Naive thymus-derived CD8-positive, alpha-beta T cell (primary cell): ENCODE measurements at places on chromosomes 6 and 20.

GRCh38 chr6:41318654-41319565, 16.5 kb upstream of the NCR2 start:
- no peaks in the 10 kb centered on the region for H3K36me3 ChIP-seq
- peaks cover 3% of the 10 kb centered on the region for H3K27me3 ChIP-seq
- DNase-seq: peak; percentile 80
- H3K4me3 ChIP-seq: peak overlapping the region; percentile 69
- H3K4me1 ChIP-seq: peaks cover 20% of the 10 kb centered on the region
- peak overlapping the region; percentile 70 for H3K27ac ChIP-seq

- DNase-seq: no peak
- no peak overlapping the region for H3K4me3 ChIP-seq
- no peak overlapping the region for H3K27ac ChIP-seq
- no peaks in the 10 kb centered on the region for H3K27me3 ChIP-seq
- peaks cover 6% of the 10 kb centered on the region for H3K4me1 ChIP-seq
These were observed 29.6 kb downstream of the PTK7 start for GRCh38 chr6:43105538-43106222.

GRCh38 chr6:2988094-2988425, 11.6 kb upstream of the NQO2 start:
- peak overlapping the region; percentile 97 for H3K27ac ChIP-seq
- H3K27me3 ChIP-seq: no peaks in the 10 kb centered on the region
- H3K4me3 ChIP-seq: peak overlapping the region; percentile 95
- DNase-seq: no peak
- H3K4me1 ChIP-seq: peaks cover 30% of the 10 kb centered on the region

DNA sequence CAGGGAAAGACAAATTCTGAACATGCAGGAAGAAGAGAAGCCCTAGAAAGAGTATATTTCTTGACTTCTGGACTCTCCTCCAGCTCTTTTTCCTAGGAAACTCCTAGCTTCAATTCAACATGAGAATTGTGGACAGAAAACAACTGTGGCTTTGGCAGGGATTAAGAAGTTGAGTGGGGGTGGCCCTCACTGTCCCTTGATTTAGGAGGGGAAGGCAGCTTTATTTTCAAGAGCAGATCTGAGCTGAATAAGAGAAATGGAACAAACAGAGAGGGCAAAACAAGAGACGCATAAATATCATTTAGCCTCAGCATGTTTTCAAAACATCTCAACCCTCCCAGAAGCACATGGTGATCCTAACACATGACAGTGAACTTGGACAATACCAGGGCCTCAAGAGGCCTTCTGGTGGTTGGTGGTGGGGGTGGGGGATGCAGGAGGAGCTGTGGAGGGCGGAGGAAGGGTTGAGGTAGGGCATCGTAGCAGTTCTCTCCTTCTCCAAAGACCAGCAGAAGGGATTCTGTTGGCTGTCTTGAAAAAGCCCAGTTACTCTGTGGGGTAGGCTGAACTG, 21.1 kb upstream of the TAGAP start:
- peak overlapping the region; percentile 90 for H3K27ac ChIP-seq
- H3K36me3 ChIP-seq: no peaks in the 10 kb centered on the region
- H3K27me3 ChIP-seq: no peaks in the 10 kb centered on the region
- no peak for DNase-seq
- H3K4me3 ChIP-seq: peak overlapping the region; percentile 84

DNA sequence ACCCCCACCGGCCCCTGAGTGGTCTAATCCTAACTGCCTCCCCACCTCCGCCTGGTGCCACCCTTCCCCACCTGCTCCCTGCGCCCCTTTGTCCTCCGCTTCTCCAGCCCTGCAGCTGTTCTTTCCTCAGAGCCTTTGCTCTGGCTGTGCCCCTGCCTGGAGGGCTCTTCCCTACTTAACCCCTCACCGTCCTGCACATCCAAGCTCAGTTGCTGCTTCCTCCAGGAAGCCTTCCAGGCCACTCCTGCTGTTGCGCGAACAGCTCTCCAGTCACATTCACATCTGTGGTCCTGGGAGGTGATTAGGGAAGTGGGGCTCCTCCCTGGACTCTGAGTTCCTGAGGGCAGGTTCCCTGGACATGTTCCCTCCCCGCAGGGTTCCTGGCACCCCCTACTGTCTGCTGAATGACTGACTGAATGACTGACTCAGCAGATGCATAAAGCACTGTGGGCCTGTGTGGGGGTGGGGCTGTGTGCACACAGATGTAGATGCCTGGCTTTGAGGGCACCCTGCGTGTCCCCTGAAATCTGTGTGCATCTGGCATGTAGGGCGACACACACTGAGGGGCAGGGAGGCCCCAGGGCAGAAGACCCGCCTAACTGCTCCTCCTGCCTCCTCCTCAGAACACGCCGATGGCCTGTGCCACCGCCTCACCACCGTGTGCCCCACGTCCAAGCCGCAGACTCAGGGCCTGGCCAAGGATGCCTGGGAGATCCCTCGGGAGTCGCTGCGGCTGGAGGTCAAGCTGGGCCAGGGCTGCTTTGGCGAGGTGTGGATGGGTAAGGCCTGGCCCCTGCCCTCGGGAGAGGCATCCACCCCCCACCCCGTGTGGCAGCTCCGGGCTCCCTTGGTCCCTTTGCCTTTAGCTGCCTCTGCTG, 51.4 kb downstream of the SRC start:
- H3K27ac ChIP-seq: no peak overlapping the region
- H3K36me3 ChIP-seq: no peaks in the 10 kb centered on the region

GRCh38 chr6:146587459-146587858, 11.3 kb upstream of the ADGB start:
- no peak for DNase-seq
- H3K27me3 ChIP-seq: no peaks in the 10 kb centered on the region
- no peak overlapping the region for H3K4me3 ChIP-seq
- no peak overlapping the region for H3K27ac ChIP-seq
- no peaks in the 10 kb centered on the region for H3K4me1 ChIP-seq
- no peaks in the 10 kb centered on the region for H3K36me3 ChIP-seq

- H3K27me3 ChIP-seq: peaks cover 5% of the 10 kb centered on the region
- H3K4me3 ChIP-seq: no peak overlapping the region
- H3K4me1 ChIP-seq: no peaks in the 10 kb centered on the region
- no peaks in the 10 kb centered on the region for H3K36me3 ChIP-seq
- no peak overlapping the region for H3K27ac ChIP-seq
These were observed 253.2 kb upstream of the PLN start for GRCh38 chr6:118294906-118295305.

GRCh38 chr6:42264162-42264851, 46.6 kb upstream of the MRPS10 start:
- peak overlapping the region; percentile 53 for H3K27ac ChIP-seq
- DNase-seq: no peak
- no peak overlapping the region for H3K4me3 ChIP-seq

GRCh38 chr20:32536851-32537656, 48.1 kb downstream of the NOL4L start:
- H3K27me3 ChIP-seq: no peaks in the 10 kb centered on the region
- peak overlapping the region; percentile 97 for H3K27ac ChIP-seq
- peak; percentile 61 for DNase-seq
- peaks cover 3% of the 10 kb centered on the region for H3K36me3 ChIP-seq

- H3K36me3 ChIP-seq: peaks cover 55% of the 10 kb centered on the region
- DNase-seq: no peak
- no peak overlapping the region for H3K27ac ChIP-seq
- no peak overlapping the region for H3K4me3 ChIP-seq
- no peaks in the 10 kb centered on the region for H3K27me3 ChIP-seq
These were observed 56.8 kb downstream of the SNX9 start for GRCh38 chr6:157879873-157880254.

DNA sequence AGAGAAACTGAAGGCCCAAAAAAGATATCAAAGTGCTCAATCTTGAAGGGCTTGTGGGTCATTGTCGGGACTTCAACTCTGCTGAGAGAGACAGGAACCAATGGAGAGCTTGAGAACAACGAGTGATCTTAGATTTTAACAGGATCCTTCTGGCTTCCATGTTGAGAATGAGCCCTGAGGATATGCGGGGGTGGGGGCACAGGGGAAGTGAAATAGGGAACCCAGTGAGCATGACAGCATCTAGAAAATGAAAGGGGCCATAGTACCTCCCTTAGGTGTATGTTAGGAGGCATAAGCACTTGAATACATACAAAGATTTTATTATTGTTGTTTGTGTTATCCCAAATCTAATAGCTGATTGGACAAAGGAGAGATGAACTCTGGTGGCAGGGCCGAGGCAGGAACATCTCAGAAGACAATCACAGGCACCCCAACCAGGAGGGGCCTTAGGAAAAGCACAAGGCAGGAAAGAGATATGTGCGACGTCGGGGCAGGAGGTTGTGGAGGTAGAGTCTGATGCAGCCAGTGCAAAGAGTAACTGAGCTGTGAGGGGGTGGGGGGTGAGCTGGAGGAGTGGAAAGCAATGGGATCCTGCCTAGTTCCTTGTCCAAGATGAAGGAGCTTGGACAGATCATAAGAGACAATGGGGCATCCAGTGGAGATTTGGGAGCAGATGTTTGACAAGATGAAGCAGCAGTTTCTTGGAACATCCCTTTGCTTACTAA, 10.4 kb downstream of the TGM6 start:
- H3K4me1 ChIP-seq: no peaks in the 10 kb centered on the region
- H3K4me3 ChIP-seq: no peak overlapping the region
- no peak overlapping the region for H3K27ac ChIP-seq
- H3K27me3 ChIP-seq: no peaks in the 10 kb centered on the region

- no peak overlapping the region for H3K4me3 ChIP-seq
- H3K27ac ChIP-seq: peak overlapping the region; percentile 20
- no peaks in the 10 kb centered on the region for H3K27me3 ChIP-seq
- no peak for DNase-seq
- H3K36me3 ChIP-seq: peaks cover 24% of the 10 kb centered on the region
These were observed 20.2 kb downstream of the SHLD1 start for GRCh38 chr20:5770231-5770986.

DNA sequence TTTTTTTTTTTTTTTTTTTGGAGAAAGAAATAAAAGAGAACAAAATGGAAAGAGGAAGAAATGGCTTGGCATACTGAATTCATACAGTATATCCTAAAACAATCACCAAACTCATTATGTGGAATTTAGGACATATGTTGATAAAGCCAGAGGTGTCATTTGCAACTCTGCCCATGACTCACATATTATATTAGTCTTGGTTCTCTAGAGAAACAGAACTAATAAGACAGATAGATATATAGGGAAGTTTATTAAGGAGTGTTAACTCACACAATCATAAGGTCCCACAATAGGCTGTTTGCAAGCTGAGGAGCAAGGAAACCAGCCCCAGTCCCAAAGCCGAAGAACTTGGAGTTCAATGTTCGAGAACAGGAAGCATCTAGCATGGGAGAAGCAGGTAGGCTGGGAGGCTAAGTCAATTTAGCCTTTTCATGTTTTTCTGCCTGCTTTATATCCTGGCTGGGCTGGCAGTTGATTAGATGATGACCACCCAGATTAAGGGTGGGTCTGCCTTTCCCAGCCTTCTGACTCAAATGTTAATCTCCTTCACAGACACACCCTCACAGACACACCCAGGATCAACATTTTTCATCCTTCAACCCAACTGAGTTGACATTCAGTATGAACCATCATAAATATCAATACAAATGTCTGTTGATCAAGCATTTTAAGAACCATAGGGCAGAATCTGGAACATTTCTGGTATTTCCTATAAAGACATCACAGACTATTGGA, 102.3 kb downstream of the UBE3D start:
- H3K36me3 ChIP-seq: peaks cover 25% of the 10 kb centered on the region
- no peaks in the 10 kb centered on the region for H3K27me3 ChIP-seq
- H3K4me1 ChIP-seq: peaks cover 3% of the 10 kb centered on the region
- no peak overlapping the region for H3K27ac ChIP-seq

DNA sequence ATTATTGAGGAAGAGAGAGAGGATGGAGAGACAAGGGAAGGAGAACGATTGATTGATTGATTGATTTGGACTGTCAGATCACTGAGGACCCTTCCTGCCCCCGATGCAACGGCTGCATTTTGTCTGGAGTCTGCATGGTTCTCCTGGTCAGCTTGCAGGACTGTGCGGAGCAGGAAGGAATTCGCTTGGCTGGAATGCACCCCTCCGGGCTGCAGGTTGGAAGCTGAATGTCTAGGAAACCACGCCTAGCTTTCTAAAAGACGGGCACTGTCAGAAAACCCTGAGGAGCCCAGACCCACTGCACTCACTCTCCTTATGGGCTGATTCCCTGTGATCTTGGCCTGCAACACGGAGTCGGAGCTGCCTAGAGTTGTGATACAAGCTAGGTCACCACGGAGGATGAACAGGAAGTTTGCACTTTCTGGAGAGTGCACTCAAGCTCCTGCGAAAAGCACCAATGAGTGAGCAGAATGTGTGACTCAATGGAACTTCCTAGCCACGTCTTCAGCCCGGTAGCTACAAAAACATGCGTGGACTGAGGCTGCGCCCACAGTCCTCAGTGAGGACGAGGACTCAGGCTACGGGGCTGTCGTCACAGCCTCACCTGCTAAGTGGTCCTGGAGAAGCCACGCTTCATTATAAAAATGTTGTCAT, 14.4 kb downstream of the DACT2 start:
- no peak for DNase-seq
- no peak overlapping the region for H3K4me3 ChIP-seq
- H3K36me3 ChIP-seq: no peaks in the 10 kb centered on the region
- H3K4me1 ChIP-seq: no peaks in the 10 kb centered on the region
- peaks cover 2% of the 10 kb centered on the region for H3K27me3 ChIP-seq
- H3K27ac ChIP-seq: no peak overlapping the region

- H3K27me3 ChIP-seq: no peaks in the 10 kb centered on the region
- no peak overlapping the region for H3K27ac ChIP-seq
- no peak for DNase-seq
- peaks cover 37% of the 10 kb centered on the region for H3K4me1 ChIP-seq
- H3K36me3 ChIP-seq: peaks cover 65% of the 10 kb centered on the region
These were observed 20.2 kb downstream of the FBXL4 start for GRCh38 chr6:98927534-98927933.

DNA sequence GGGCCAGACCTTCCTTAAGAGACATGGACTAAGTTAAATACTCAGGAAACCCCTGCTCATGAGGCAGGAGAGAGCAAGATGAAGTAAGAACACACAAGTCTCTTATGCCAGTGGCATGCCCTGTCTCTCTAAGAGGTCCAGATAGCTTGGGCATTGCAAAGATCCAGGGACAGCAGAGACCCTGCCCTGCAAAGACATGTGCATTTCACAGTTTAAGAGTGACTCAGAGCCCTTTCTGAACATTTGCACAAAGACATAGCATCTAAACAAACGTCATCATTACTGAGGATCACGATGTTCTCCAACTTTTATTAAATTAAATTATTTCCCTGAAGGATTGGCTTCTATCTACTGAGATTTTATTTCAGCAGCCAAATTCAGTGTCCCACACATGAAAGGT, 230.5 kb upstream of the RIN2 start:
- H3K36me3 ChIP-seq: no peaks in the 10 kb centered on the region
- peaks cover 27% of the 10 kb centered on the region for H3K27me3 ChIP-seq
- no peak overlapping the region for H3K27ac ChIP-seq
- no peak for DNase-seq

GRCh38 chr20:20712004-20712473, 405 bp downstream of the RALGAPA2 start:
- peak overlapping the region; percentile 96 for H3K4me3 ChIP-seq
- peaks cover 39% of the 10 kb centered on the region for H3K4me1 ChIP-seq
- H3K36me3 ChIP-seq: no peaks in the 10 kb centered on the region
- peak overlapping the region; percentile 94 for H3K27ac ChIP-seq
- no peak for DNase-seq

- H3K4me1 ChIP-seq: no peaks in the 10 kb centered on the region
- H3K27ac ChIP-seq: no peak overlapping the region
- no peaks in the 10 kb centered on the region for H3K36me3 ChIP-seq
- no peaks in the 10 kb centered on the region for H3K27me3 ChIP-seq
- H3K4me3 ChIP-seq: no peak overlapping the region
- no peak for DNase-seq
These were observed 19.1 kb upstream of the NNAT start for GRCh38 chr20:37501940-37502339.

- no peak overlapping the region for H3K4me3 ChIP-seq
- no peaks in the 10 kb centered on the region for H3K36me3 ChIP-seq
- H3K4me1 ChIP-seq: no peaks in the 10 kb centered on the region
- H3K27me3 ChIP-seq: peaks cover 81% of the 10 kb centered on the region
- H3K27ac ChIP-seq: no peak overlapping the region
- no peak for DNase-seq
These were observed 166.7 kb upstream of the LRFN2 start for GRCh38 chr6:40753675-40754448.
